GDM1 (cell line): ENCODE measurements at places on chromosomes 12 and 14.
A peak's percentile ranks its signal among the peaks of the same experiment; 100 is the strongest.

DNA sequence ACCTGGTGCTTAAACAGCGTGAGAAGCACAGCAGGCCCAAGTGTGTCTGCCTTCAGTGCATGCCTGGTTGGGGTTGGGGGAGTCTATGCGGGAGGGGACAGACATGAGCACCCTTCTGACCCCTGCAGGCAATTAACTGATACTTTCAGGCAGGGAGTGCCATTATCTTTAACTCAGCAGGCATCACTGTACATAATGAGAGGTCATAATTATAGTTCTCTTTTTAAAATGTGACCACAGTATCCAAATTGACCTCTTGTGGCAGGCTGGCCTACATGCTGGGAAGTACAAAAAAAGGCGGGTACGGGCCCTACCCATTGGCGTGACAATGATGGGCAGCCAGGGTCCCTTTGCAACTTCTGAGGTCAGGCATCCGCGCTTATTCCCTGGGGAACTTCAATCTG is 209.1 kb downstream of the FOXN3 start:
- DNase-seq = no peak

- no peak for DNase-seq
These were observed 24.2 kb downstream of the CCDC92 start for GRCh38 chr12:123948401-123948795.

DNA sequence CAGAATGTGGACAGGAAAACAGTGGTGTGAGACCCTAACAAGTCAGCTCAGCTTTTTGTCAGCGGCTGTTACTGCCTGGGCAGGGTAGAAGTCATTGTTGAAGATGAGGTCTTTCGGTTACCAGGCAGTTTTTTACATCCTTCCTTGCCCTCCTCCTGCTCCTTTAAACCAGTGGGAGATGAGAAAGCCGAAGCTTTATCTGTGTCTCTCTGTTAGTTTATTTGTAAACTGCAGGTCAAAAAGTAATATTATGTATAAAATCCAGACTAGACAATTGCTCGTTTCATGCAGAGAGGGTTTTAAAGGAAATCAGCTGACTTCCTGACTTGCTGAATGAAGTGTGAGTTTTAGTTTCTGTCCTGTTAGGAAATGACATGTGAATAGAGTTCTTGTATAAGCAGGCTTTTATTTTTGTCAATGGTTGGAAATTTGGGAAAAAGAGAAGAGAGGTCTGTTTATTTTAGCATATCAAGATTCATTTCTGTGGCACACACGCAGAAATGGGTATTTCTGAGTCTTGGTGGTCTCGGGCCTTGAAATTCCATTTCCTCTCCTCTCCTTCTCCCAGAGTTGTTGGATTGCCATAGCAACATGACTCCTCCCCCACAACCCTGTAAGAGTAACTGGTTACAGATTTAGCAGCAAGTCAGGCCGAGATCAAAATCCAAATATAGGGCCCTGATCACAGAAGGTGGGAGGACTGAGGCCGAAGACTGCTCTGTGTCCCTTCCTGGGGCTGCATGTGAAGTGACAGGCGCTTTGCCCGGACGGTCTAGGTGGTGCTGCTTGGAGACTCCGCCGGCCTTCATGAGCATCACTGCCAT is 60.8 kb downstream of the SAMD4A start:
- DNase-seq = peak; percentile 29

GRCh38 chr12:99392091-99392850 is 255.3 kb upstream of the GARIN6 start:
- DNase-seq = no peak

GRCh38 chr12:96237035-96237434 is 42.9 kb downstream of the ELK3 start:
- DNase-seq = no peak

DNA sequence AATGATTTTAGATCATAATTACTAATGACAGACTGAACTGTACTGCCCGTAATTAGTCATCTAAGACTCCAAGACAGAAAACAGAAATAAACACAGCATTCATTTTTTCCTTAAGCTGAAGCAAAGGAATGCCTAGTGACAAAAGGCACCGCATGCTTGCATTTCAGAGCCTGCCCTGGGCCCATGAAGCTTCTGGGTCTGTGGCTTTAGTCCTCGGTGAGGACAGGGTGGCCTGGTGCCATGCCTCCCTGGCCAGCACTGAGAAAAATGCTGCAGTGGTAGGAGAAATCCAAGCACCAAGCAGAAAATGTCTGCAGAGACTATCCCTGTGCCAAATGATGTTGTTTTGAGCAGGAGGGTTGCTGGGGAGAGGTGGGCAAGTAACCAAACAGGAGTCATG is 171.6 kb downstream of the CALM1 start:
- DNase-seq = no peak

DNA sequence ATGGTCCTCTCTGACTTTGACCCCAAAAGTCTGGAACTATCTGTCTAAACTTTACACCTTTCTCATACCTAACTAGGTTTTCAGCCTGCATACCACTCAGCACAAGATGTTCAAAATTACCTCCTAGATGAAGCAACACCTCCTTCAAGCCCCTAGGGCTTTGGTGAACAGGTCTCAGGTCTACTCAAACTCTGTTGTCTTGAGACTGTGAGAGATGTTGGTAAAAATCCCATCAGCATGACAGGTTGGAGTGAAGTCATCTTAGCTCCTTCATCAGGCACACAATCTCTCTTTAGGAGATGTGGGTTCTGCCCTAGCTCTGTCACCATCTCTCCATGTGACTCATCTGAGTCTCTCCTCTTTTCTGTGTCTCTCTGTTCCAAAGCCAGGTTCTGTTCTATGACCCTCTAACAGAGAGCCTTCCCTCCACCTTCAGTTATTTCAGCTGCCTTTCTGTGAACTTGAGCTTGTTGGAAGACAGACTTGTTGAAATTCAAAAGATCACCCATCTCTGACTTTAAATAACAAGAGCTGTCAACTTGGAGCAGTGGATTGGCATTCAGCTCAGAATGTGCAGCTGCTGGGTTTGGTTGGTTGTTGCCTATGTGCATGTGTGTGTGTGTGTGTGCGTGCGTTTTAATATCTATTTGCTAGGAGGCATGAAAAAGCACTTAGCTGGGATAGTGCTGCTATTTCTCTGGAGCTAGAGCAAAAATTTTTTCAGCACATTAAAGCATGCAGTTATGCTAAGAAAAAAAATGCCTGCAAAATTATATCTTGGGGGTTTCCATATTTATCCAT is 130.7 kb downstream of the CRACR2A start:
- DNase-seq = no peak

- no peak for DNase-seq
These were observed 318.9 kb downstream of the SNAPC1 start for GRCh38 chr14:62081012-62081612.

- DNase-seq = no peak
These were observed 17.8 kb downstream of the PITPNM2 start for GRCh38 chr12:123132951-123133619.

DNA sequence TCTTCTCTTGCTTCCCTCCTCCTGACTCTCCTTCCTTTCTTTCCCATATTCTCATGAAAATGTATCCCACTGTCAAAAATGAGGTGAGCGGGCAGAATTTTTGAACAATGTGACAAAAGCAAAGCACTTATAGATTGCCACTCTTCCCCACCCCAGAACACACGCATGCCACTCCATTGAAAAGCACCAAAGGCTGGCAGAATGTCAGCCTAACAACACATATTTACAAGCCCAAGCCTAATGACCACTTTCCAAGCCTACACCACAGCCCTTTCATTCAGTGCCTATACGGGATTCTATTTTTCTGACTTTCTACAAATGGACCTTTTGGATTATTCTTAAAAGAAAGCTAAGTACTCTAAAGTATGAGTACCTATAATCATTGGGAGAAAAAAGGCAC is 62.9 kb upstream of the METAP2 start:
- no peak for DNase-seq

DNA sequence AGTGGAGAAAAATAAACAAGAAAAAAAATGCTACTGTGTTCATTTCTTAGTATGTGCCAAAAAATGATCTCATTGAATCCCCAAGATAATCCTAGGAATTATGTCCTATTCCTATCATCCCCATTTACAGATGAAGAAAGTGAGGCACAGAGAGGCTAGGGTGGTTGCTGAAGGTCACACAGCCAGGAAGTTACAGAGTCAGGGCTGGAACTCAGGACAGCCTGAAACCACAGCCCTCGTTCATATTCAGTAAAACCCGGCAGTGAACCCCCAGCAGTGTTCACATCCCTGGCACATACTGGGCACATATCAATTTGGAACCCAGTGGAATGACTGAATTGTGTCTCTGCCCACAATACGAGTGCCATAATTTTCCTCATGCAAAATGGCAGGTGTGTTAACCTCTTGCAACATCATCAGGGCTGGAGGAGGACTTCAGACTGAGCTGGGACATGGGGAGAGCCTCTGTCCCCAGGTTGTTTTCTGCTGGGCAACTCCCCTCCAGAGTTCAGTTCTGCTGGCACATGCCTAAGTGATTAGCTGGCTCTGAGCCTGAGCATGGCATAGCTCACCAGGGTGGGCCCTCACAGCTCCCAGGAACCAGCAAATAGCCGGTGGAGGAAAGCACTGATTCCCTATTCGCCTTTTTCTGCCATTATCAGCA is 2.0 kb upstream of the PPP1CC start:
- DNase-seq = no peak
